Left kidney (tissue), 8 donors: ENCODE measurements at places on chromosomes 5 and 9.

DNA sequence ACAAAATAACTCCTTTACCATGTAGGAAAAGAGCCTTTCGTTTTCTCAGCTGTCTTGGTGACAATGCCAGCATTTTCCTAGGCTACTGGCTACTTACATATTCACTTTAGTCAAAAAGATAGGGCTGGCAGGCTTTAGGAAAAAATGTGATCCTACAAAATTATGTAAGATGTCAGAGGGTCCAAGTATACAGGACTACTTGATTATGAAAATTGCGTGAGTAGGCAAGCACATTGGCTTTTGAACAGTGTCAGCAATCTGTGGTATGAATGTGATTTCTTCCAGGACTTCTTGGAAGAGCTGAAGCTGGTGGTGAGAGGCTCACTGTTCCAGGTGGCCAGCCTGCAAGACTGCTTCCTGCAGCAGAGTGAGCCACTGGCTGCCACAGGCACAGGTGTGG, 22.8 kb downstream of the THBS4 start:
- DNase-seq = no peak

DNA sequence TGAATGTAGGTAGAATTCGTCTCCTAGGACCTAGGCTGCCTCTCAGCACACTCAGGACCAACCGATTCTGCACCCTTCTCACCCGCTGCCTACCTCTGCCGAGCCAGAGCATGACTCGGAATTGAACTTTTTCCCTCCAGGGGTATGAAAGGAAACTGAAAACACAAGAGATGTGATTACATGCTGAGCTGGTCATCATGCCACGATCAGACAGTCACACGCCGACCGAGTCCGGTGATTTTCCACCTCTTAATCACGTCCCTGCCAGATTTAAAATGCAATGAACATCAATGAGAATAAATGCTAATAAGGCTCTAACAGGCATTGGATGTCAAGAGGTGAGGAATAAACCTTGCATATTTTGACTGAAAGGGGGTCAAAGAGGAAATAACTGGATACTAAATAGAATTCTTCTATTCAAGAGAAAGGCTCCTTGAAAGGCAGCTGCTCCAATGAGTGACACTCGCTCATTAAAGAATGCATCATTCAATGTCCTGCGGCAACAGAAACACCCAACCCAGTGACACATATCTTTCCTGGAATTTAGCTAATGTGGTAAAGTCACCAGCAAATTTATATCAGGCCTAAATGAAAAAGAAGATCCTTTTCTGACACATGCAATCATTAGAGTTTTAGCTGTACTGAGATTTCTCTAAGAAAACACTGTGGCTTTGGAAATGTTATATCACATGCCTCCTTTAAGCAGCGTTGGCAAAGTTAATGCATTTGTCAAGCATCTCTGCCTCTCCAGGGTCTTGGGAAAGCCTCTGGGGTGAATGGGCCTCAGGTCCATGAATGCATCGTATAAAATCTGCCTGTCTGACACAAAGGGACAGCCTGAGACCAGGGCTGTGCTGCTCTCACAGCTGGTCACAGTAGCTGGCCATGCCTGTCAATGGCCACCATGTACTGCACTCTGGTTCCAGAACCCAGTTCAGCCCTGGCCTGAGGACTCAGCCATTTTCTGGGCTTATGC, 128.7 kb downstream of the SPOCK1 start:
- no peak for DNase-seq

GRCh38 chr5:175698401-175699115, 40.7 kb downstream of the HRH2 start:
- DNase-seq = no peak

DNA sequence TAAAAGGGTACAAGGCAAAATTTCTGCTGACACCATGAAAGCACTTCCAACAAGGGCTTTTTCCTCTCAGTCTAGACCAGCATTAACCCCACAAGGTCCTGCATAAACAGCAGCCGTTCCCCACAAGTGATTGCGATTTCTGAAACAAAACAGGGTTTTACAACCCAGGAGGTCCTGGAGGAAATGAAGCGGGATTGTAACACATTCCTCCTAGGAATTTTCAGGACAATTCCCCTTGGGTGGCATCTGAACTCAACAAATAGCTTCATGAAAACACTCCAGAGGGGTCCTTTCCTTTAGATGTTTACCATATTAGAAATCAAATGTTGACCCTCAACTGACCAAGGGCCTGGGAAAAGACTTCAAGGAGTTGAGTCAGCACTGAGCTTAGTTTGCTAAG, 36.7 kb upstream of the SHC3 start:
- no peak for DNase-seq

DNA sequence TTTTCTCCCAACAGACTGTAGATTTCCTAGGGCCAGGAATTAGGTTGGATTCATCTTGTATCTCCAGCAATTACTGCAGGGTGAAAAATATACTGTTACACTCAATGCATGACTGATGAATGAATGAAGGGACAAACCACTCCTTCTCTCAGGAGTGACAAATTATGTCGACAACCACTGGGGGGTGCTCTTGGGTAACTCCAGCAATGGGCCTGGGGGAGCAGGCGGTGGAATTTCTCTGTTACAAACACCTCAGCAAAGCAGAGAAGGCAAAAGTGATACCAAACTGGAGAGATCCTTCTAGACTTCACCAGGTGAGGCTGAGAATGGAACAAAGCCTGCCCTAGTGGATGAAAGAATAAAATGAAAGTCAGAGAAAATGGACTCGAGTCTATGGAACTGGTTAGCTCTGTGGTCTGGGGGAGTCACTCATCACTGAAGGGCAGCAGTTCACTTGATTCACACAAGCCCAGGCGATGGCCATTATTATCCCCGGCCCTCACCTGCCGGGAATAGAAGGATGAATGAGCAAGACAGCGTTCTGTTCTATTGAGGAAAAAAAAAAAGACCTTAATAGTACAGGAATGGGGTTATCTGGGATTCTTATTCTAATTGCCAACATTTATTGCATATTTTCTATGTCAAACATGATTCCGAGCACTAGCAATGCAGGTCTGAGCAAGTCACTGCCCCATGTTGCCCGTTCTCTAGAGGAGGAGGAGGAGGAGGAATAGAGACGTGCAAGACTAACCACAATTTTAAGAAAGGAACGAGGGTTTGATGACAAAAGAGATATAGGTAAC, 341.1 kb downstream of the ASTN2 start:
- DNase-seq = peak; percentile 36

GRCh38 chr9:136474974-136475865, 7.6 kb downstream of the SEC16A start:
- no peak for DNase-seq

DNA sequence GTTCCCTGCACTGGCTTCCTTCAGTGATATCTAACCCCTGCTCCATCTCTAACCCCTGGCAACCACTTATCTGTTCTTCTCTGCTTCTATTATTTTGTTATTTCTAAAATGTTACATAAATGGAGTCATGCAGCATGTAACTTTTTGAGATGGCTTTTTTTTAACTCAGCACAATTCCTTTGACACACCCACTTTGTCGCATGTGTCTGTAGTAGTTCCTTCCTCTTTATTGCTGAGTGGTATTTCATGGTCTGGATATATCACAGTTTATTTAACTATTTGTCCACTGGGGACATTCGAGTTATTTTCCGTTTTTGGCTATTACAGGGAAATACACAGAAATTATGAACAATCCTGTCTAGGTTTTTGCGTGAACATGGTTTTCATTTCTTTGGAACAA, 200.2 kb downstream of the TRIO start:
- DNase-seq = no peak

GRCh38 chr9:32430720-32431119, 46.3 kb downstream of the ACO1 start:
- no peak for DNase-seq

DNA sequence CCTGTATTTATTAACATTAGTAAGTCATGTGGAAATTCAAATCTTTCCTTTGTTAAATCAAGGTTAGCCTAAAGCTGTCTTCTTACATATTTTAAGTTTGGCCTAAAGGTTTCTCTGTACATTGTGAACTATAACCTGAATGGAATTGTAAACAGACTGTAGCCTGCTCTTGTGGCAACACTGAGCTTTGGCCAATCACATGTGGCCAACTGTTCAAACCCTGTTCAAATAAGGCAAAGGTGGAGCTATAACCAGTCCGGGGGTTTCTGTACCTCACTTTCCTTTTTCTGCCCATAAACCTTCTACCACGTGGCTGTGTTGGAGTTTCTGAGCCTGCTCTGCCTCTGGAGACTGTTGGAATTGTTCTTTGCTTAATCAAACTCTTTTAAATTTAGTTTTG, 3.3 kb upstream of the HAPLN1 start:
- no peak for DNase-seq

GRCh38 chr9:4228606-4229005, 71.3 kb downstream of the GLIS3 start:
- DNase-seq = peak; percentile 27

DNA sequence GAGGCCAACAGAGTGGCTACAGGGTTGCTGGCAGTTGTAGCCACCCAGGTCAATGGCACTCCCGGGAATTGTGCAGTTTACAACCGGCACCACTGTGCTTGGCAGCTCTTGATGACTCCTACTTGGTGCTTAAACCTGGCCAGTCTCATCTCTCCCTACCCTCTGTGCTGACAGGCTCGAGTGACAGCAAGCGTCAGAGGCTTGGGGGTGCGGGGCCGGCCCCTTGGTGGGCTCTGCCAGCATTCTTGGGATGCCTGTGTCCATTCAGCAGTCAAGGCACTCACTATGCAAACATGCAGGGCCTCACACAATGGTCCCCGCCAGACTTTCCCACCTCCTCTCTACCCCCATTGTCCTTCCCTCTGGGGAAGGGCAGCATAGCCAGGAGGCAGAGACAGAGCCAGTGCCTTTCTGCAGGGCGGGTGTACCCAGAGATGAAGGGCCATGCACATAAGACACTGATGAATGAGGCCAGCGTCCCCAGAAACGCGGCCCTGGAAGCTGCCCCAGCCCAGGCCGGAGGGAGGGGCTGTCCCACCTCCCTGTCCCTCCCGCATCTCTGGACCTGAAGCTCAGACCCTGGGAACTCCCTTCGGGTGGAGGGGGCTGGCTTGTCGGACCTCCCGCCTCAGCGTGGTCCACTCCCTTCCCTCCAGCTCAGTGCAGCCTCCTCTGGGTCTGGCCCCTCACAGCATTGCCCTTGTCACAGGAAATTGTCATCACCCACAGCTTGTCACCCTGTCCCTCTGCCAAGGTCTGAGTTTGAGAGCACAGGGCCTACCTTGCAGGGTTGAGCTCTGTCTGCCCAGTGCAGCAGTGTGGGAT, 26.4 kb upstream of the NOTCH1 start:
- peak; percentile 64 for DNase-seq

DNA sequence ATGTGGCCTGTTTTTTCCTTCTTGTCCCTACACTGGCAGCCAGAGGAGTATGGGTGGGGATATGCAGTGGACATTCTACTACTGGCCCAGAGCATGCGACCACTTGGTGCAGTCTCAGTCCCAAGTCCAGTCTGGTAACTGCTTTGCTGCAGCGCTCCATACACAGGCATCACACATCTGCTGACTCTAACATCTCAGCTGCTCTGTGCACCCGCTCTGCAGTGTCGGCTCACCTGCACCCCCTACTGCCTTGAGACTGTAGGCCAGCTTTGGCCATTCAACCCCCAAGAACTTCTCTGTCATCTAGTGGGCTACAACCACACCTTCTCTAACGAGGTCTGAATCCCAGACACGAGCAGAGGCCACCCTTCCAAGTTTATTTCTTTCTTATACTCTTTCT, 46.4 kb upstream of the SLCO6A1 start:
- no peak for DNase-seq

- no peak for DNase-seq
These were observed 53.0 kb downstream of the ERGIC1 start for GRCh38 chr5:172886974-172887501.

DNA sequence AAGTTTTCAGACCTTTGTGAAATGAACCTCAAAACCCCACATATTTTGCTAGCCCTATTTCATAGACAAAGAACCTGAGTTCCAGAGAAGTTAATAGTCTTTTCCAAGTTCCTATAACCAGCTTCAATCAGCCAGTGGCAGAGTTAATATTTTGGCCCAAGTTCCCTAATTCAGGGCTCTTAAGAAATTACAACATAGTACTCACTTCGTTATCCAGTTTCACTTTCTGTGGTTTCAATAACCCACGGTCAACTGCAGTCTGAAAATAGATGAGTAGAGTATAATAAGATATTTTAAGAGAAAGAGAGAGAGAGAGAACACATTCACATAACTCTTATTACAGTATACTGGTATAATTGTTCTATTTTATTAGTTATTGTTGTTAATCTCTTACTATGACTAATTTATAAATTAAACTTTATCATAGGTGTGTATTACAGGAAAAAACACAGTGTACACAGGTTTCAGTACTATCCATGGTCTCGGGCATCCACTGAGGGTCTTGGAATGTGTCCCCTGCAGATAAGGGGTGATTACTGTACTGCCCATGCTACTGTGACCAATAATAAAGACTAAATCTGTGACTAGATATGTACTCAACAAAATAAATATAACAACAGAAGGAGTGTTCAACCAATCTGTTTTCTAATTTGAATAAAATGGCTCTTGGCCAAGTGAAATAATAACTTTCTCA, 9.3 kb upstream of the MYOT start:
- no peak for DNase-seq

DNA sequence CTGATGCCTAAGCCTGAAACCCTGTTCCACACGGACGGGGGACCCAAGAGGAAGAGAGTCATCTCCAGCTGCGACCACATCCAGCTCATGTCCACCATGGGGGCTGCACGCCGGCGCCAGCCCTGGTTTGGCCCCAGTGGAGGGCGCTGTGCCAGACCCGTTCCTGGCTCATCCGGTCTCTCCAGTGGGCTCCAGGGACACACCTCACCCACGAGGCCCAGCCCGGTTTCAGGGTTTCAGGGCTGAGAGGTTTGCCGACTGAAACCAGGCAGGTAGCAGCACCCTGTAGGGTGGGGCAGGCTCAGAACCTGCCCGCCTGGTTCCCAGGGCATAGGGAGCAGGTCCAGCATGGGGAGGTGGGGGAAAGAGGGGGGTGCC, 71.4 kb upstream of the STXBP1 start:
- no peak for DNase-seq

- no peak for DNase-seq
These were observed 28.7 kb downstream of the CDKN2A start for GRCh38 chr9:21965401-21965951.

DNA sequence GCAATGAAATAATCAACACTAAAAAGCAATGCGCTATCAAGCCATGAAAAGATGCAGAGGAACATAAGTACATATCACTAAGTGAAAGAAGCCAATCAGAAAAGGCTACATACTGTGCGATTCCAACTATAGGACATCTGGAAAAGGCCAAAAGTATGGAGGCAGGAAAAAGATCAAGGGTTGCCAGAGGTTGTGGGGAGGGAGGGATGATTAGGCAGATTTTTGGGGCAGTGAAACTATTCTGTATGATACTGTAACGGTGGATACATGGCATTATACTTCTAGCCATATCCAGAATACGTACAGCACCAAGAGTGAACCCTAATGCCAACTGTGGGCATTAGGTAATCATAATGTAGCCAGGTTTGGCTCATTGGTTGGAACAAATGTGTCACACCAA, 50.0 kb upstream of the FAM120AOS start:
- no peak for DNase-seq

DNA sequence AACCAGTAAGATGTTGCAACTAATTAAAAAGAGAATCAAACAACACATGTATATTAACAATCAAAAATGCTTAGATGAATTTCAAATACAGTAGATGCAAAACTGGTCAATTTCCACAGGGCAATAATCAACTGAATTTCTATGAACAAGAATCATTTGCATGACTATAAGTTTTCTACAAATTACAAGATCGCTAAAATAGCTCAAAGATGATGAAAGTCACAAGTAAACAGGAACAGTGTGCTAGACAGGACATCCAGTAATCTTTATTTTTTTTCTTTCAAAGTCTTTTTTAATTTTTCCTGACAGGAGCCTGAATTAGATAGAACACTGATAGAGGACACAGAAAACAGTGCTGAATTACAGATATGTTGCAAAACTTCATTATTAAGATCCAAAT, 608.2 kb upstream of the DAB2 start:
- no peak for DNase-seq
